ENCODE measurements at places on chromosomes 6 and 20.
A peak's percentile ranks its signal among the peaks of the same experiment; 100 is the strongest.

GRCh38 chr6:158517581-158517980 lies 42.3 kb upstream of the TMEM181 start:
- no peak for DNase-seq

DNA sequence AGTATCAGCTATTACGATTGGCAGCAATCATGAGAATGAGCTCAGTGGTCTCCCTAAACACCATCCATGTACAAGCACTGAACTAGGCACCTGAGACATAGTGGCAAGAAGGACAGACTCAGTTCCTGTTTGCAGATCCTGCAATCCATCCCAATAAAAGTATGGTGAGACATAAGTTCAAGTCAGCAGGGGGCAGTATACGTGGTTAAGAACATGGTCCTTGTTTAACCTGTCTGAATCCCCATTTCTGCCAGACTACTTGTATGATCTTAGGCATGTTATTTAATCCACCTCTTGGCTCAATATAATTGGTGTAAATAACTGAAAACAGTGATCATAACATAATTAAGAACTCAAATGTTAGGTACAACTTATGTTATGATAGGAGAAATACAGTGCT lies 33.2 kb upstream of the PNISR start:
- DNase-seq: no peak

- DNase-seq: no peak
Observed at GRCh38 chr20:40156600-40157317, 532.3 kb downstream of the MAFB start.

- DNase-seq: peak; percentile 12
Observed at GRCh38 chr6:45187836-45188235, 140.3 kb upstream of the RUNX2 start.

- no peak for DNase-seq
Observed at GRCh38 chr6:25415274-25415673, 136.1 kb downstream of the CARMIL1 start.

- DNase-seq: no peak
Observed at GRCh38 chr6:88359530-88360202, 193.5 kb upstream of the CNR1 start.

Measured in HTR-8/SVneo (cell line).